ENCODE measurements at places on chromosomes 16 and 17. TPM values are rescaled to one million over a fixed set of nuclear protein-coding genes. Genes with fewer than 3 reads are reported as not detected.

DNA sequence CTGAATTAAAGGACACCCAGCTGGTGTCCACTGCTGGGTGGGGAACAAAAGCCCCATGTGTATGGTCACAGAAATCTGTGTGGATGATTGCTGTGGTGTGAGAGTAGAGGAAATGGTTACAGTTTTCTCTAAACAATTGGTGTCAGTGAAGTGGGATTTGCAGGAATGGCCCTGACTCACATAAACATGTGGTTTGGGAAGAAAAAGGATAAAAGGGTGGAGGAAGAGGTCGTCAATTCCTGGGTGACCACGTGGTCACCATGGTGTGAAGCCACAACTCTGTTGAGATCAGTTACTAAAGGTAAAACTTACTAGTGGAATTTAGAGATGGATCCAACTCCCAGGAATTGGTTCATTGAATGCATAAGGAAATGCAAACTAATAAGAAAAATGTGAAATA lies 3.6 kb upstream of the TUBG2 start:
- H3K4me1 ChIP-seq, result peaks cover 8% of the 10 kb centered on the region
- H3K4me3 ChIP-seq, result no peak overlapping the region
- peak; percentile 93 for DNase-seq
- H3K27ac ChIP-seq, result no peak overlapping the region
- H3K27me3 ChIP-seq, result peaks cover 10% of the 10 kb centered on the region

The HSPB9 gene
- total RNA-seq, result not detected

The KRTAP4-6 gene
- not detected for total RNA-seq

The FGF11 gene
- 0.18 TPM for total RNA-seq

DNA sequence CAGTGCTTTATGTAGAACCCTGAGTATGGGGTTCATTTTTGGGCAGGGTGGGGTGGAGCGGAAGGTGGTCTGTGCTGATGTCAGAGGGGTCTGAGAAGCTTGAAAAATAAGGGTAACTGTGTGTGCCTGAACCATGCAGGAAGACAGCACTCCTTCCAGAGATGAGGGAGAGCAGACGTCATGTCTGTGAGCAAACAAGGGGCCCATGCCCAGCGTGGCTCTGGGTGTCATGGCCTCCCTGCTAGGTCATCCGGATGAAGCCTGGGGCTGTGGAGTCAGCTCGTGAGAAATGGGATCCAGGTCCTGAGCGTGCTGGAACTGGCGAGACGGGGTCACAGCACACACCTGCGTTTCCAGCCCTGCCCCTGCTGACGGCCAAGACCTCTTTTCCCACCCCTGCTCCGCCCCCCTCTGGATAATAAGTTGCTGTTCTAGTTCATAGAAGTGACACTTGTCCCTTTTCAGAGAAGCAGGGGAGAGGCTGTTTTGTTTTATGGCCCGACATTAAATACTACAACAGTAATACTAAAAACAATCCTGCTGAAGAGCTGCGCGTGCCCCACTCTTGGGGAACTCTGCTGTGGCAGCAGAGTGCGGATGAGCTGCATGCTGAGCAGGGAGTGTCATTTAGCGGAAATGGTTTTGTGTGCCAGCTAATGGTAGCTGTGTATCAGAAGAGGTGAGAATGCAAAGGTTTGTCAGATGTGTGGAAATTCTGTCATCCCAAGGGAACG lies 92.6 kb downstream of the RPTOR start:
- H3K27ac ChIP-seq, result no peak overlapping the region
- H3K36me3 ChIP-seq, result no peaks in the 10 kb centered on the region
- peaks cover 2% of the 10 kb centered on the region for H3K4me1 ChIP-seq
- H3K27me3 ChIP-seq, result no peaks in the 10 kb centered on the region
- H3K4me3 ChIP-seq, result no peak overlapping the region

The KCTD19 gene
- total RNA-seq, result under 0.01 TPM

DNA sequence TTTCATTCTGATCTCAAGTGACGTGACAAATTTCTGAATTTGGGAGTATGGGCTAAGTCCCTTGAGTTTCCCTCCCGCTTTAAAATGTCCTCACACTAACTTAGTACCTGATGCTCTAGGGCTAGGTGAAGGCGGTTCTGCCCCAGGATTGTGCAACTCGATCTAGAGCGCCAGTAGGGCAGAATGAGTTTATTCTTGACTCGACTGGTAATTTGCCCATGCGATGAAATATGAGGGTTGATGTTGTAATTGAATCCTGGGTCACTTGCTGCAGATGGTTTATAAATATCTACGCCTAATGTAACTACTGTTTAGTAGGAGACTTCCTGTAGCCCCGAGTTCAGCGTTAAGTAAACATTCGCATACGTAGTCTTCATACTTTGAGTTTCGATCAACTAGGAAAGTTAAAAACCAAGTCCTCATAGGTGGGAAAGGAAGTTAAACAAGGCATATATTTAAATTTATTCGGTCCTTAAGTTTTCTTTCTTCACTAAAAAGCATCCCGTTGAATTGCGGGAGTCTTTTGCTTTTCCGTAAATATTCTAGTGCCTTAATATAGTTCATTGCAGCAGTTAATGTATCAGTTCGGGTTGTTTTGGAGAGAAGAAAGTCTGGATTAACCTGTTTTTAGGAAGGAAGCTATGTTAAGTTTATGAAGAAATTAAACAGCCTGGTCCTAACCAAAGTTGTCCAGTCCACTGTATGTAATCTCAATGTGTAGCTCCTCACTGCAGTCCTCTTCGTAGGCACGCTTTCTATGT lies 1.6 kb downstream of the CTCF start:
- H3K27me3 ChIP-seq, result no peaks in the 10 kb centered on the region
- H3K27ac ChIP-seq, result peak overlapping the region; percentile 99
- H3K4me3 ChIP-seq, result peak overlapping the region; percentile 95
- H3K36me3 ChIP-seq, result no peaks in the 10 kb centered on the region
- peaks cover 5% of the 10 kb centered on the region for H3K4me1 ChIP-seq

- H3K36me3 ChIP-seq, result peaks cover 26% of the 10 kb centered on the region
- H3K27me3 ChIP-seq, result no peaks in the 10 kb centered on the region
- H3K4me1 ChIP-seq, result peaks cover 18% of the 10 kb centered on the region
These were observed 4.4 kb downstream of the TMEM92 start for GRCh38 chr17:50278526-50279180.

The TMEM132E gene
- total RNA-seq, result not detected

The HSF5 gene
- not detected for total RNA-seq

DNA sequence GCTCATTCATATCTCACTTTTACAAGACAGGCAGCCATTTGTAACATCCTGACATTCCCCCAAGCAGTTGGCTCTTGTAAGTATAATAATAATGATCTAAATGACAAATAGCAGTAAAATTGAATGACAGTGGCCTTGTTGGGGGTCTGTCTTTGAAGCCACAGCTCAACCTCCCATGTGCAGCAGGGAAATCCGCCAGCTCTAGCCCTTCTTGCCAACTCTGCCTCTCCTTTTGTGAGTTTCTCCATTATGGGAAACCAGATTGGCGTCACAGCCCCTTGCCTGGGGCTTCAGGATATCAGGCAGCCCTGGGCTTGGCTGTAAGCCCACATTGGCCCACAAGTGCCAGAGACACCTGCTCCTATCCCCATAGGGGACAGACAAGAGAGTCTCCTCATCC lies 70.4 kb upstream of the CACNG5 start:
- H3K4me3 ChIP-seq, result no peak overlapping the region
- no peaks in the 10 kb centered on the region for H3K27me3 ChIP-seq
- no peak for DNase-seq
- peaks cover 16% of the 10 kb centered on the region for H3K36me3 ChIP-seq

The BAIAP3 gene
- 0.56 TPM for total RNA-seq

- no peaks in the 10 kb centered on the region for H3K27me3 ChIP-seq
- no peaks in the 10 kb centered on the region for H3K36me3 ChIP-seq
- DNase-seq, result no peak
- H3K4me1 ChIP-seq, result no peaks in the 10 kb centered on the region
- no peak overlapping the region for H3K27ac ChIP-seq
These were observed 103.3 kb upstream of the CACNG3 start for GRCh38 chr16:24152826-24153225.

The CCDC78 gene
- total RNA-seq, result 0.56 TPM

The AIPL1 gene
- total RNA-seq, result not detected

- no peaks in the 10 kb centered on the region for H3K4me1 ChIP-seq
- DNase-seq, result no peak
- no peak overlapping the region for H3K4me3 ChIP-seq
- no peaks in the 10 kb centered on the region for H3K36me3 ChIP-seq
- H3K27me3 ChIP-seq, result no peaks in the 10 kb centered on the region
These were observed 52.5 kb upstream of the CACNG3 start for GRCh38 chr16:24203675-24204074.

DNA sequence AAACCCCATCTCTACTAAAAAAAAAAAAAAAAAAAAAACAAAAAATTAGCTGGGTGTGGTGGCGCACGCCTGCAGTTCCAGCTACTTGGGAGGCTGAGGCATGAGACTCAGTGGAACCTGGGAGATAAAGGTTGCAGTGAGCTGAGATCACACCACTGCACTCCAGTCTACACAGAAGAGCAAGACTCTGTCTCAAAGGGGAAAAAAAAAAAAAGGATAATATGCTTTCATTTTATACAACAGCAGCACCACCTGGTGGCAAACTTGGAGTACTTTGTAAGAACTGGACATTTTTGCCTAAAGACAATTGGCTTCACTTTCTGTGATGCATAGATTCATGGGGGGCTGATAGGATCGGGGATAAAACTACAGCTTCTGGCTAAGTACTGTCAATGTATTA lies 8.5 kb downstream of the CHTF8 start:
- H3K36me3 ChIP-seq, result peaks cover 25% of the 10 kb centered on the region
- peak; percentile 76 for DNase-seq
- H3K27ac ChIP-seq, result no peak overlapping the region
- H3K4me3 ChIP-seq, result no peak overlapping the region
- no peaks in the 10 kb centered on the region for H3K4me1 ChIP-seq

GRCh38 chr17:35870906-35871819 lies 2.5 kb upstream of the HEATR9 start:
- no peak overlapping the region for H3K27ac ChIP-seq
- H3K4me3 ChIP-seq, result no peak overlapping the region
- no peak for DNase-seq
- peaks cover 3% of the 10 kb centered on the region for H3K4me1 ChIP-seq

DNA sequence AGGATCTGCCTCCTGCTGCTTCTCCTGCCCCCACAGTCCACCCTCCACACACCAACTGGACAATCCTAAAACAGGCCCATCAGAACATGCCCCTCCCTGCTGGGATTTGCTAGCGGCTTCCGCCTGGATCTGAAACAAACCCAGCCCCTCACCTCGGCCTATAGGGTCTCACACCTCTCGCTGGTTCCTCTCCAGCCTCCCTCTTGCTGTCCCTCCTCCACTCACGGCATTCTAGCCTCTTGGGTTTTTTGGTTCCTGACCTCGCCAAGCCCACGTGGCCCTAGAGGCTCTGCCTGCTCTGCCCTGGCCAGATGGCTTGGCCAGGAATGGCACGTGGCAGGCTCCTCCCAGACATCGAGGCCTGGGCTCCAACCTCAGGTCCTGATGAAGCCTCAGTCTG lies 15.7 kb upstream of the MTSS2 start:
- no peaks in the 10 kb centered on the region for H3K36me3 ChIP-seq
- no peak overlapping the region for H3K4me3 ChIP-seq
- peaks cover 58% of the 10 kb centered on the region for H3K4me1 ChIP-seq
- no peak for DNase-seq
- H3K27me3 ChIP-seq, result no peaks in the 10 kb centered on the region

GRCh38 chr16:49773534-49774475 lies 82.1 kb downstream of the ZNF423 start:
- no peaks in the 10 kb centered on the region for H3K36me3 ChIP-seq
- no peak overlapping the region for H3K4me3 ChIP-seq
- H3K27me3 ChIP-seq, result no peaks in the 10 kb centered on the region
- DNase-seq, result no peak
- no peaks in the 10 kb centered on the region for H3K4me1 ChIP-seq

DNA sequence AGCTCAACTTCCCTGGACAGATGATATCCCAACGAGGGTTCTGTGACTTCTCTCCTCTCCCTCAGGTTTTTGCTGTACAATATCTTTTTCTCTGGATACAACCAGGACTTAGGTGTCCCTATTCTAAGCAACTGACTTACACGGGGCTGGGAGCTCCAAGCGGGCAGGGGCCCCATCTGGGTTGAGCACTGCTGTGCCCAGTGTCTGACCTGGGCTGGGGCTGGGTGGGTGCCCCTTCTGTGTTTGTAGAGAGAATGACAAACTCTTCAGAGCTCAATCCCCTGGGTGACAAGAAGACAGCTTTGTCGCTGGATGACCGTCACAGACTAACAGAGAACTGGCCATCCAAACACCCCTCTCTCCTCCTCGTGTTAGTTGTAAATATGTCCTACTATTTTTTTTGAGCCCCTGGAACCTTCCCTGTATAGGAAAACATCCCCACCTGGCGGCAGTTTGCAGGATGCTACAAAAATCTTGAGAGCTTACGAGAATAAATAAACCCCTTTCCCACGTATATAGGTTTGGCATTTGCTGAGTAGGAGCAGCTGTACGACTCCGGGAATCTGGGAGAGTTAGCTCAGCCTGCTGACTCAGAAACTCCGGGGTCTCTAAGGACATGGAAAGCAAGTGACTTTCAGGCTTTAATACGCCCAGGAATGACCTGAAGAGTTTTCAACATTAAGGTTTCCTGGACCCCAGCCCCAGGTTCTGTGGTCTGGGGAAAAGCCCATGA lies 23.7 kb upstream of the RCVRN start:
- H3K4me1 ChIP-seq, result peaks cover 6% of the 10 kb centered on the region
- no peaks in the 10 kb centered on the region for H3K27me3 ChIP-seq
- peaks cover 3% of the 10 kb centered on the region for H3K36me3 ChIP-seq
- peak overlapping the region; percentile 60 for H3K27ac ChIP-seq

The GINS2 gene
- total RNA-seq, result 13.4 TPM

GRCh38 chr17:19757536-19758180 lies 9.6 kb upstream of the ALDH3A1 start:
- peaks cover 43% of the 10 kb centered on the region for H3K27me3 ChIP-seq
- H3K4me1 ChIP-seq, result peaks cover 4% of the 10 kb centered on the region
- no peak overlapping the region for H3K27ac ChIP-seq
- no peak for DNase-seq
